ENCODE measurements at places on chromosomes 12 and 14.

- H3K27me3 ChIP-seq: no peaks in the 10 kb centered on the region
- no peak for DNase-seq
Measured at GRCh38 chr14:76256545-76256944, 104.8 kb downstream of the GPATCH2L start.

DNA sequence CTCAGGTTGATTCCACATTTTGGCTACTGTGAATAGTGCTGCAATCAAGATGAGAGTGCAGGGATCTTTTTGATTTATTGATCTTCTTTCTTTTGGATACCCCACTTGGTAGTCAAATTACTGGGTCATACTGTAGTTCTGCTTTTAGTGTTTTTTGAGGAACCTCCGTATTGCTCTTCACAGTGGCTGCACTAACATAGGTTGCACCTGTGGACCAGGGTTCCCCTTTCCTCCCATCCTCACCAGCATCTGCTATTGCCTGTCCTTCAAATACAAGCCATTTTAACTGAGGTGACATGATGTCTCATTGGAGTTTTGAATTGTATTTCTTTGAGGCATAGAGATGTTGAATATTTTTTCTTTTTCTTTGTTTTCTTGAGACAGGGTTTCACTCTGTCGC is 152.5 kb upstream of the TMEM132C start:
- no peak overlapping the region for H3K4me3 ChIP-seq
- DNase-seq: no peak
- H3K27me3 ChIP-seq: no peaks in the 10 kb centered on the region
- no peaks in the 10 kb centered on the region for H3K36me3 ChIP-seq
- no peaks in the 10 kb centered on the region for H3K4me1 ChIP-seq

DNA sequence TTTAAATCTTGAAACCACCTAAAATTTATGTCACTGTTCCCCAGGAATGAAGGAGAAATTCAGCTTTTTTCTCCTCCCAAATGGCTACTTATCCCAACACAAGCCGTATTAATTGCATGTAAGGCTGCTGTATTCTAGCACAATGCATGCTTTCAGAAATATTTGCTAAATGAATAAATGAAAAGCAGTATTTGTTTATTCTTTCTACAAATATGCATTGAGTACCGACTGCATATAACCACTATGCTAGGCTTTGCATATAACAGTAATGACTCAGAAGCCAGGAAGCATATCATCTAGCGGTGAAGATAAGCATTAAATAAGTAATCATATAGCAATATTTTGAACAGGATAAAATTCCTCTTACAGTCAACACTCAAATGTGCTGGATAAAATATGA is 5.7 kb upstream of the LRR1 start:
- no peaks in the 10 kb centered on the region for H3K36me3 ChIP-seq
- no peaks in the 10 kb centered on the region for H3K27me3 ChIP-seq
- no peak overlapping the region for H3K4me3 ChIP-seq
- H3K27ac ChIP-seq: no peak overlapping the region
- H3K4me1 ChIP-seq: peaks cover 16% of the 10 kb centered on the region

GRCh38 chr14:52995998-52996397 is 45.1 kb upstream of the FERMT2 start:
- H3K4me1 ChIP-seq: peaks cover 6% of the 10 kb centered on the region
- H3K36me3 ChIP-seq: no peaks in the 10 kb centered on the region
- no peak overlapping the region for H3K4me3 ChIP-seq
- no peaks in the 10 kb centered on the region for H3K27me3 ChIP-seq
- no peak overlapping the region for H3K27ac ChIP-seq

DNA sequence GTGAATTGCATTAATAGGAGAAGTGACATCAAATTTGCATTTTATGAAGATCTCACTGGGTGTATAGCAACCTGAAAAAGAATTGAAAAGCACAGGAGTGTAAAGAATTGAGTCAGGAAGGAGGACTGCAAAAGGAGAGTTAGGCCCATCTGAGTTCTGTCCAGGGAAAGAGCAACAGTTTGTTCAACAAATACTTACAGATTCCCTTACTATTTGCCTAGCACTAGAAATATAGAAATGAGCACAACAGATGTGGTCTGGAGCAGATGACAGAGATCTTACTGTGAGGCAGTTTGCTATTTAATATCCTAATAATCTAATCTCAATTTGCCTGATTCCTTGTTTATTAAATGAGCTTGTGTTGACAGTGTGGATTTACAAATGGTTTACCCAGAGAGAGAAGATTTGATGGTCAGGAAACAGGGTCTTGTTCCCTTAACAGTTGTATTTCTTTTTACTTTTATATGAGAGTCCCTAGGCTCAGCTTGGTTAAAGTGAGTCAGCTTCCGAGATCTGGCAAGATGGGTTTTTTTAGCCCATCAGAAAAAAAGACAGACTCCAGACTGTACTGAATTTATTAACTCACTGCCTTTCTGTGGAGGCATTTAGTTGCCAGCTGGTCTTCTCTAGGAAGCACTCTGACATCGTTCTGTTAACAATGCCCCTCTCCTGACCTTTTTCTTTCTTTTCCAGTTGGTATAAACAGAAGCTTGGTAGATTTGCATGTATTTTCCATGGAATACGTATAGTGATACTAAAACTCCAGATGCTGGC is 229.7 kb downstream of the TTC6 start:
- DNase-seq: no peak
- H3K4me3 ChIP-seq: no peak overlapping the region
- no peaks in the 10 kb centered on the region for H3K27me3 ChIP-seq
- no peak overlapping the region for H3K27ac ChIP-seq

GRCh38 chr14:88516861-88517357 is 37.9 kb downstream of the PTPN21 start:
- H3K4me3 ChIP-seq: no peak overlapping the region
- DNase-seq: no peak
- no peaks in the 10 kb centered on the region for H3K4me1 ChIP-seq
- H3K36me3 ChIP-seq: peaks cover 16% of the 10 kb centered on the region
- H3K27me3 ChIP-seq: no peaks in the 10 kb centered on the region

DNA sequence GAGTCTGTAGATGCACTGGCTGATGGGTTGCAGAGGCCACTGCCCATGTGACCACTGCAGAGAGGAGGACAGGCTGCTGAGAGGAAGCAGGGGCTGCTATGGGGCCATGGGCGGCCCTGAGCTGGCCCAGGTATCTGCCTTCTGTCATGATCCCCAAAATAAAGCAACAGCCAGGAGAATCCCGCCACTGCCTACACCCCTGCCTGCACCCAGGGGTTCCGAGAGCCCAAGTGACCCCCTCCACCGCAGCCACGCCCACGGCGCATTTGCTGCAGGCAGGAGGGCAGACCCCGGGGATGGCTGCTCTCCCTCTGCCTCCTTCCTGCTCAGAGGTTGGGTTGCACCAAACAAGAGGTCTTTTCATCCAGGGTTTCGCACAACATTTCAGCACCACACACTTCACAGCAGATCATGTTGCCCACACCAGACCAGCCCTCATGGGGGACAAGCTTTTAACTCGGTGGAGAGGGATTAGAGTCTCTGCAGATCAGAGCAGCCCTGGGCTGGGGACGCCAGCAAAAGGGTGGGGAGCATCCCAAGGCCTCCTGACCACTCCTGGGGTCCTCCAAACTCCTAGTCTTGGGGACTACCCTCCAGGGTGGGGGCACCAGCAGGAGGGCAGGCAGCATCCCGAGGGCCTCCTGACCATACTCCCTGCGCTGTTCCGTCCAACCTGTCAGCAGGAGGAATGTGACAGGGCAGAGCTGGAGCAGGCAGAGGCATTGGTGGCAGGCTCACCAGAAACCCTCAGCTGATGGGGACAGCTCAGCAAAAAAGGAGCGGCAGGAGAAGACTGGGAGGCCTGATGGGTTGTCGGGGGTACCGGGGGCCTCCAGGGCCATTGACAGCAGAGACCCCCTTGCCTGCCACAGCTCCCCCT is 14.1 kb downstream of the CCDC85C start:
- peaks cover 4% of the 10 kb centered on the region for H3K4me1 ChIP-seq
- no peak overlapping the region for H3K4me3 ChIP-seq
- H3K36me3 ChIP-seq: no peaks in the 10 kb centered on the region
- DNase-seq: no peak
- H3K27ac ChIP-seq: no peak overlapping the region
- no peaks in the 10 kb centered on the region for H3K27me3 ChIP-seq

GRCh38 chr14:66920196-66920595 is 269.0 kb upstream of the GARIN2 start:
- H3K27ac ChIP-seq: no peak overlapping the region
- DNase-seq: no peak
- H3K4me1 ChIP-seq: no peaks in the 10 kb centered on the region
- no peaks in the 10 kb centered on the region for H3K27me3 ChIP-seq

DNA sequence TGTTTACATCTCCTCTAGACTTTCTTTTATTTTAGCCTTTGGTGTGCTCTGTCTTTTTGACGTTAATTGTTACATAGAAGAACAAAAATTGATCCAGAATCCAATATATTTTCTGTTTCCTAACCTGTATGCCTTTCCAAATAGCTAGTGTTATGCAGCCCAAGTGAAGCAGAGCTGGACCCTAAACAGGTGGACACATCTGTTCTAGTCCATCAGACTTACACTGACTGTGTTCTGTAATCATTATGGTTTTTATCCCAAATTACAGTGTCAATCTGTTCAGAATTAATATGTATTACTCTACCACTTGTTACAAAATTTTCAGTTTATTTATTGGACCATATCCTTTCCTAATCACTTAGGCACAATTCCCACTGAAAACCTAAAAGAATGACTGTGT is 176.8 kb upstream of the FOXG1 start:
- no peak overlapping the region for H3K27ac ChIP-seq
- no peak for DNase-seq
- H3K36me3 ChIP-seq: no peaks in the 10 kb centered on the region
- H3K4me1 ChIP-seq: no peaks in the 10 kb centered on the region
- no peak overlapping the region for H3K4me3 ChIP-seq
- H3K27me3 ChIP-seq: no peaks in the 10 kb centered on the region

GRCh38 chr14:50318031-50318626 is 6.0 kb downstream of the DMAC2L start:
- H3K4me1 ChIP-seq: peaks cover 37% of the 10 kb centered on the region
- H3K27ac ChIP-seq: no peak overlapping the region
- no peaks in the 10 kb centered on the region for H3K27me3 ChIP-seq
- no peaks in the 10 kb centered on the region for H3K36me3 ChIP-seq
- H3K4me3 ChIP-seq: no peak overlapping the region
- DNase-seq: no peak
